Activated gamma-delta T cell treated with Interleukin-2 at 50 U/mL for 16 hours (primary cell): ENCODE measurements at places on chromosomes 11 and 22.
A peak's percentile ranks its signal among the peaks of the same experiment; 100 is the strongest.

GRCh38 chr22:24806663-24807001, 621 bp downstream of the SGSM1 start:
- no peak for DNase-seq

- DNase-seq = no peak
These were observed 6.4 kb downstream of the MS4A15 start for GRCh38 chr11:60762851-60763691.

GRCh38 chr11:112016088-112016764, 9.0 kb upstream of the DLAT start:
- no peak for DNase-seq

- DNase-seq = no peak
These were observed 355 bp upstream of the AP1B1 start for GRCh38 chr22:29388759-29389090.

DNA sequence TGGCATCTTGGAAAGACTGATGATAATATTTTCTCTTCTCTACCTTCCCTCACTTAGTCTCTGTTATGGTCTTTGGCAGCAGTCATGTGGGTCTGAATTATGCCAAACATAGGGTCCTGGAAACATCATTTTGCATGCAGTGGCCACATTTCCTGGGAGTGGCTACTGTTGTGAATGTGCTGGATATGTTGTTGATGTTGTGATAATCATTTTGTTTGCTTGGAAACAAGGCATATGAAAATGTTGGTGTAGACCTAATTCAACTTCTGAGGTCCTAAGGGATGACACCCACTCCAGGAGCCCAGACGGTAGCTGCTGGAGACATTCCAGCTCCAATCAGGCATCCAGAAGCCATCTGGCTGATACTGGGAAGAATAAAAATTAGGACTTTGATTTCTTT, 109.7 kb downstream of the DCDC1 start:
- DNase-seq = no peak

DNA sequence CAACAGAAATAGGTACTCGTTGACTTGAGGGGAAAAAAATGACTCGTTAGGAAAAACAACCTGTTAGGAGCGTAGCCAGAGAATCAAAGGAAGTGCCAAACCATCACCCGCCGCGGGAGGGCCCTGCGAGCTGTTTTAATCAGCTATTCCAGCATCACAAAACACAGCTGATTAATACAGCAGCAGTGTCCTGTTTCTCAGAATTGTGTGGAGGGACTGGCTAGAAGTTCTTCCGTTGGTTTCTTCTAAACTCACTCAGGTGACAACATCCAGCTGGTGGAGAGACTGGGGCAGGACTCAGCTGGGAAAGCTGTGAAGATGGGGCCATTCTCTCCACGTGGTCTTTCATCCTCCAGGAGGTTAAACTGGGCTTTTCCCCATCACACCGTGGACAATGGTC, 28.0 kb downstream of the HSPA8 start:
- DNase-seq = no peak

GRCh38 chr11:132202621-132203020, 832.2 kb downstream of the NTM start:
- DNase-seq = no peak

GRCh38 chr11:128630367-128631230, 43.2 kb upstream of the ETS1 start:
- DNase-seq = peak; percentile 93
